Peyer's patch (tissue), 4 donors: ENCODE measurements at places on chromosomes 4 and X.

DNA sequence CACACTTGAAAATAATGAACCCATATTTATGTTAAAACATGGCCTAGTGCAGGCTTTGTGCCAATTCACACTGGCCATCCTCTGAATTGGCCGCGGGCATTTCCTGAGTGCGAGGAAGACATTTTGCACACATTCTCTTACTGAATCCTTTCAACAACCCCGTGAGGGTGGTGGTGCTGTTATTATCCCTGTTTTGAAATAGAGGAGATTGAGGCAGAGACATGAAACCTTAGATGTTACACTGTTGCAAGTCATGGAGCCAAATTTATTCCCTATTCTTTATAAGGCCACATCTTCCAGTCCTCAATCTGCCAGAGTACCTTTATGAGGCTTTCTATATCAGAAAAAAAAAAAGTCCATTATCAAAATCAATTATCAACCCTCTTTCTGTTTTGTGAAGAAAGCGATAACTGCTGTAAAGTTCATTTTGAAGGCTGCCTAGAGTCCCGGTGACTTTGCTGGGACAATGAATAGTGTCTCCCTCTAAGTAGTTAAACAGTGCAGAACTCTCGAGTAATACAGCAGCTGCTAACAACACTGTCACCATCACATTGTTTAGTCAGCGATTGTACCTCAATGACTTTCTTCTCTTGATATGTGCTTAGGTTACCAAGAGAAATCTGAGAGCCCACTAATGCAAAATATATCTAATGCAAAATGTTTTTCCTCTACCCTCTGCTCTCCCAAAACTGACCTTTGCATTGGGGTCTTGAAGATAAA, 242.3 kb upstream of the PPARGC1A start:
- DNase-seq, result no peak
- H3K36me3 ChIP-seq, result no peaks in the 10 kb centered on the region
- H3K4me1 ChIP-seq, result no peaks in the 10 kb centered on the region
- no peak overlapping the region for H3K27ac ChIP-seq

GRCh38 chrX:100408713-100409609, 1.1 kb downstream of the PCDH19 start:
- no peaks in the 10 kb centered on the region for H3K36me3 ChIP-seq
- DNase-seq, result no peak
- no peak overlapping the region for H3K27ac ChIP-seq

- H3K36me3 ChIP-seq, result no peaks in the 10 kb centered on the region
- no peak overlapping the region for H3K4me3 ChIP-seq
- no peaks in the 10 kb centered on the region for H3K4me1 ChIP-seq
- H3K27me3 ChIP-seq, result no peaks in the 10 kb centered on the region
- no peak overlapping the region for H3K27ac ChIP-seq
Observed at GRCh38 chrX:155028877-155029291, 2.2 kb downstream of the FUNDC2 start.

- no peak overlapping the region for H3K4me3 ChIP-seq
- H3K27me3 ChIP-seq, result no peaks in the 10 kb centered on the region
- no peaks in the 10 kb centered on the region for H3K4me1 ChIP-seq
- H3K36me3 ChIP-seq, result no peaks in the 10 kb centered on the region
- H3K27ac ChIP-seq, result no peak overlapping the region
Observed at GRCh38 chrX:16601885-16602284, 48.1 kb upstream of the S100G start.
